ENCODE measurements at places on chromosomes 7 and 10.
A peak's percentile ranks its signal among the peaks of the same experiment; 100 is the strongest.

- DNase-seq: no peak
Observed at GRCh38 chr10:132248455-132249225, 59.1 kb downstream of the STK32C start.

DNA sequence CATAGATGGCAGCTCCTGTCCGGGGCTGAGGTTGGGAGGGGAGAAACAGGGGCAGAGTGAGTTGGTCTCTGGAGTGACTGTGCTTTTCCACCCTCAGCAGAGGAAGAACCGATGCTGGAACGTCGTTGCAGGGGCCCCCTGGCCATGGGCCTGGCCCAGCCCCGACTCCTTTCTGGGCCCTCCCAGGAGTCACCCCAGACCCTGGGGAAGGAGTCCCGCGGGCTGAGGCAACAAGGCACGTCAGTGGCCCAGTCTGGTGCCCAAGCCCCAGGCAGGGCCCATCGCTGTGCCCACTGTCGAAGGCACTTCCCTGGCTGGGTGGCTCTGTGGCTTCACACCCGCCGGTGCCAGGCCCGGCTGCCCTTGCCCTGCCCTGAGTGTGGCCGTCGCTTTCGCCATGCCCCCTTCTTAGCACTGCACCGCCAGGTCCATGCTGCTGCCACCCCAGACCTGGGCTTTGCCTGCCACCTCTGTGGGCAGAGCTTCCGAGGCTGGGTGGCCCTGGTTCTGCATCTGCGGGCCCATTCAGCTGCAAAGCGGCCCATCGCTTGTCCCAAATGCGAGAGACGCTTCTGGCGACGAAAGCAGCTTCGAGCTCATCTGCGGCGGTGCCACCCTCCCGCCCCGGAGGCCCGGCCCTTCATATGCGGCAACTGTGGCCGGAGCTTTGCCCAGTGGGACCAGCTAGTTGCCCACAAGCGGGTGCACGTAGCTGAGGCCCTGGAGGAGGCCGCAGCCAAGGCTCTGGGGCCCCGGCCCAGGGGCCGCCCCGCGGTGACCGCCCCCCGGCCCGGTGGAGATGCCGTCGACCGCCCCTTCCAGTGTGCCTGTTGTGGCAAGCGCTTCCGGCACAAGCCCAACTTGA, 2.7 kb downstream of the REPIN1 start:
- DNase-seq: no peak

- no peak for DNase-seq
Observed at GRCh38 chr7:73303546-73303945, 5.1 kb downstream of the NSUN5 start.

GRCh38 chr10:7610651-7611389, 55.9 kb downstream of the ITIH5 start:
- DNase-seq: peak; percentile 80

- no peak for DNase-seq
Observed at GRCh38 chr10:26697922-26698608, 564 bp downstream of the PDSS1 start.

DNA sequence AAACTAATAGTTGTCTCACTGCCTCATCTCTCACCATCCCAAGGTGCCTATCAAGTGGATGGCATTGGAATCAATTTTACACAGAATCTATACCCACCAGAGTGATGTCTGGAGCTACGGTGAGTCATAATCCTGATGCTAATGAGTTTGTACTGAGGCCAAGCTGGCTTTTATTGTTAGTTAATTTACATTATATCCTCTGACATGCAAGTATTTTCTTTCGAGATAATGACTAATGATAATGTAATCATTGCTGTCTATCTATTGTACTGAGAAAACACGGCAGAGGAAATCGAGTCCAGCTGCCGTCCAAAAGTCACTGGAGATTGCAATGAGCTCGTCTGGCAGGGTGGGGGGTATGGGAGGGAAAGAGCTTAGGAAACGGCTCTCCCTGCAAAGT, 172.4 kb upstream of the LANCL2 start:
- DNase-seq: peak; percentile 61
